Activated CD4-positive, alpha-beta T cell treated with anti-CD3 and anti-CD28 coated beads, Interleukin-2, amount 50 U/mL, for 16 hours (primary cell): ENCODE measurements at places on chromosomes 5 and 9.

DNA sequence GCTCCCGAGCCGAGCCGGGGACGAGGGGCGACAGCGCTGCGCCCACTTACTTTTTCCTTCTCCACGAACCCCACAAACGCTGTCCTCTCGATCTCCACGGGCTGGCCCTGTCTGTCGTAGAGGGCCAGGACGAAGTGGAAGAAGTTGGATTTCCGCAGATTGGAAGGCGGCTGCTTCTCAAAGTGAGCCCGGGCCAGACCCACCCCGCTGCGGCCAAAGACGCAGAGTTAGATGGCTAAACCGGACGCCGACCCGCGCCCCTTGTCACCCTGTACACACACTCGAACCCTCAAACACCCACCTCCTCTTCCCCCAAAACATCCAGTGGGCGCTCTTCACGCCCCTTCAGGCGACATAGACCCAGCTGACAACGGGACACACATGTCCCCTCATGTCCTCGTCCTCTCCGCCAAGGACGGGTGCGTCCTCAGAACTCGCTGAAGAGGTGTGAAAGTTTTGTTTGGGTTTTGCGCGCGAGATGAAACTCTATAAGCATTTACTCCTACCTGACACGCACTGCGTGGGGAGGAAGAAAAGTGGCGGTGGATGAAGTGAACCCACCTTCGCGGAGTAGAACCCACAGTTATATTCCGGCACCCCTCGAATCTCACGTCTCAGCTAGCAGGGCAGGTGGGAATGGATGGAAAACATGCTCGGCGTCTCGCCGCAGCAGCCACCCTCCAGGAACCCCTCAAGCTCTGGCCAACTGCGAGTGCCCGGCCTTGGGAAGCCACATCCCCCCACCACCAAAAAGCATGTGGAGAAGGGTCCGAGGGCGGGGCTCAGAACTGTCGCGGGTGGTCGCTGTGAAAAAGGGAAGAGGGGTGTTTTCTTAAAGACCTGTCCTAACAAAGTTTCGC, 2.6 kb downstream of the EBF1 start:
- no peak for DNase-seq

- DNase-seq: no peak
Observed at GRCh38 chr5:24026288-24026687, 518.9 kb downstream of the PRDM9 start.

GRCh38 chr5:124631874-124632550, 114.4 kb downstream of the ZNF608 start:
- DNase-seq: no peak

DNA sequence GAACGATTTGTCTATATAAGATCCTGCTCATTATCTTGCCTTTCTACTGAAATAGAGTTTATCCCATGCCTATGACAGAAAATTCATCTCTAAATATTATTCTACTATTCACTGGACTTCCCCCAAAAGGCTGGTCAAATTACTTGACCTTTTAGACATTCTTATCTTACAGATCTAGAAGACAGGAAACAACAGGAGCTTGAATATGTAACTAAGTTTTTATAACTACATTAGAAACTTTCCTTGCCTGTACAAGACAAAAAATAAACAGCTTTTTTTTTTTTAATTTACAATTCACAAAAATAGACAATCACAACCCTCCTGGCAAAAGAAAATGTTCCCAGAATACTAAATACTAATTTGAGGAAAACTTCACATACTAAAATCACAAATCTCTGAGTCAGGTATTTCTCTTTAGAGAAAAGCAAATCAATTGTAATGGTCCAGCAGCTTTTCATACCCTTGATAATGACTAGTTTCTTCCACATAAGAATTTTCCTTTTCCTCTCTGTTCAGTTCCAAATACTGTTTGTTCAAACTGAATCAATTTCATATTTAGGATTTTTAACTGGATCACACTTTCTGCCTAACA, 68.6 kb downstream of the MLLT3 start:
- DNase-seq: no peak

- DNase-seq: no peak
Observed at GRCh38 chr9:110707419-110707818, 38.8 kb downstream of the MUSK start.
